ENCODE measurements at places on chromosomes 3 and 15.

- no peak for DNase-seq
These were observed 73.7 kb upstream of the MB21D2 start for GRCh38 chr3:192991356-192991755.

- no peak for DNase-seq
These were observed 438.1 kb upstream of the ARPP21 start for GRCh38 chr3:35201211-35201610.

DNA sequence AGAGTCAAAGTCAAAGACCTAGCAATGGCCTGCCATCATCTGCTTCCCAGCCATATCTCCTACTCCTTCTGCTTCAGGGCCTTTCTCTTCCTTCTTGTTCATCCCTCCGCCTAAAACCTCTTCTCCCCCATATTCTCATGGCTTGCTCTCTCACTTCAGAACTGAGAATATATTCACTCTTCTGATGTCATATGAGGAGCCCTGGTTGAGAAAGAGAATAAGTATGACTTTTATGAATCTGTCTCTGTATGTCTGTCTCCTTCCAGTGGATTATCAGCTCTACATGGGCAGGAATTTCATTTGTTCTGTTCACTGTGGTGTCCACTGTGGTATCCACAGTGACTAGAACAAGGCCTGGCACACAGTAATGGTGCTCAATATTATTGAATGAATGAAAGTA lies 11.8 kb downstream of the ZNF592 start:
- DNase-seq = no peak

- no peak for DNase-seq
These were observed 35.0 kb upstream of the ABHD17C start for GRCh38 chr15:80660119-80660518.

GRCh38 chr15:39272901-39273300 lies 308.0 kb upstream of the THBS1 start:
- DNase-seq = no peak

DNA sequence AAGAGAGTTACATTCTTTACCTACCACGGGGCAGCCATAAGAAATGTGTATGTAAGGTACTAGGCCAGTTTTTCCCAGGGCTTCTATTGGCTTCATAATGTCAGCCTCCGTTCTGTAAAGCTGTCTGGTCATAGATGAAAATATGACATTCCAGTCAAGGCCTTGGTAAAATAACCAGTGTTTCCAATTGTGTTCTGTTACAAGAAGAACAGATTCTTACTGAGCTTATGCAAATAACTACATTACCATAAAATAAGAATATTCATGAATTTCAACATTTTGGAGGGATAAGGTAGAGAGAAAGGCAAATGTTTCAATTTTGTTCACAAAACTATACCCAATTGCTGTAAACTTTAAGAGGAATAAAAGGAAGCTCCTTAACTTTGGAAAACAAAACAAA lies 315.5 kb downstream of the THSD4 start:
- no peak for DNase-seq

DNA sequence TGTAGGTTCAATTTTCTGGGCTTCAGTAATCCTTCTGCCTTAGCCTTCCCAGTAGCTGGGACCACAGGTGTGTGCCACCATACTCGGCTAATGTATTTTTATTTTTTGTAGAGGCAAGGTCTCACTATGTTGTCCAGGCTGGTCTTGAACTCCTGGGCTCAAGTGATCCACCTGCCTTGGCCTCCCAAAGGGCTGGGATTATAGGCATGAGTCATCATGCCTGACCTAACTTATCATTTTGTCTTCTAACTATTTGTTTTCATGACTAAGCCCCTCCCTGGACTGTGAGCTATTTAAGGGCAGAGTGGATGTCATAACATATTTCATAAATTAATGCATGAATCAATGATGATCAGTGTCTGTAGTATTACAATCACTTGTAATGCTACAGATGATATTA lies 56.1 kb upstream of the PIAS1 start:
- no peak for DNase-seq

DNA sequence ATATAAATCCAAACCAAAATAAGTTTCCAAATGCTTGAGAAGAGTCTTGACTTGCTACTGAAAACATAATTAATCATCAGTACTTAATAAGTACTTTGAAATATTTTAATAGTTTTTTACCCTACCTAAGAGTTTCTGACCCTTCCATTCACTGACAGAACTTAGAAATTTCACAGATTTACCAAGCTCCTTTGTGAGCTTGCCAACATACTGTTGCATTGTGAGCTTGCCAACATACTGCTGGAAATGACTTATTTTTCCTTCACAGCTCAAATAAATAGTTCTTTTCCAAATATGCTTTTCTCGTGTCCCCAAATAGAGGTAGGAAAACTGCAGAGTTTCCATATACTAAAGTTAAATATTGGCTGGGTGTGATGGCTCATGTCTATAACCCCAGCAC lies 9.6 kb upstream of the AADAC start:
- no peak for DNase-seq

DNA sequence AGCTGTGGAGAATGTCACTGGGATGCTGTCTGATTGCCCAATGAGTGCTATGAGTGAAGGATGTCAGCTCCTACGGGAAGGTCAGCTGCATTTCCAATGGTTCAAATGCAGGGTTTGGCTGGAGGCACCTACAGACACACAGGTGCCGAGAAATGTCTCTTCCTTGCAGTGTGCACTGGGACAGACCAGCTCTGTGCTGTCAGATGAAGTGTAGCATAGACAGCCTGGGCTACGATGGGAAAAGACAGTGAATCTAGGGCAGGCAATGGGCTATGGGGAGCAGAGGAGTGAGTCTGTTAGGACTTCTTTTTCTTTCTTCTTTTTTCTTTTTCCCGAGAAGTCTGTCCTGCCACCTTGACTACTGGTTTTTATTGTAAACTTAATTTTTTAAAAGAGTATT lies 223.1 kb upstream of the EOMES start:
- no peak for DNase-seq

DNA sequence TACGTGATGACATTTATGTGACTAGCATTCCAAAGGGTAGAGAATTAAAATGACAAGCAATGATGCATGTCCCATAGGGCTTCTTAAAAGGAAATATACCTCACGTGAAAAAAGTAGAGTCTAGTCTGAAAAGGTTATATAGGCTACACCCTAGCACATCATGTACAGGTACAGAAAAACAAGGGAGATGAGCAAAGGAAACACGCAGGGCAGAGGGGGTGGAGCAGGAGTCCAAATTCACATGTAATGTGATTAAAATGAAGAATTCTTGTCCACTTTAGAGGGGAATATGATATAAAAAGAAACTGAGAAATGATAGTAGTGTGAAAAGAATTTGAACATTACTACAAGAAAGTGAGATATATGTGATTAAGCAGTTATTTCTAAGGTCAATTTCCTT lies 59.4 kb downstream of the HACD2 start:
- DNase-seq = no peak

DNA sequence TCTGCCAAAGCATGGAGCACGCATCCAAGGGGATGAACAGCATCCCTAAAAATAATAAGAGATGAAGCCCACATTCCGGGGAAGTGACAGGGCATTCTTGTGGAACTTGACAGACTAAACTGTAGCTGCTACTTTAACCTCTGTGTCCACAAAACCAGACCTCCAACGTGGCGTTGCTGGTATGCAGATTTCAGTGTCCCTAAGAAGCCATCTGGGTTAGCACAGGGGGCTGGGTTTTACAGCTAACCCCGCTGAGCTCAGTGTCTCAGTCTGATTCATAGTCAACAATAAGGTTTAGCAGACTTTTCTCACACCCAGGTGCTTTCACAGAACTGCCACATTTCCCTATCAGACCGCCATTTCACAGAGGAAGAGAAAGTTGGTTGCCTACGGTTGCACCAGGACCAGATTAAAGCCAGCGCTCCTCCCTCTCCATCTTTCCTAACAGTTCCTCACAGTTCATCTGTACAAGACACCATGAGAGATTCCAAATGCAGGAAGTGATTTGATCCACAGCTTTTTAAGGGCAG lies 61.6 kb upstream of the CTDSPL start:
- DNase-seq = no peak

DNA sequence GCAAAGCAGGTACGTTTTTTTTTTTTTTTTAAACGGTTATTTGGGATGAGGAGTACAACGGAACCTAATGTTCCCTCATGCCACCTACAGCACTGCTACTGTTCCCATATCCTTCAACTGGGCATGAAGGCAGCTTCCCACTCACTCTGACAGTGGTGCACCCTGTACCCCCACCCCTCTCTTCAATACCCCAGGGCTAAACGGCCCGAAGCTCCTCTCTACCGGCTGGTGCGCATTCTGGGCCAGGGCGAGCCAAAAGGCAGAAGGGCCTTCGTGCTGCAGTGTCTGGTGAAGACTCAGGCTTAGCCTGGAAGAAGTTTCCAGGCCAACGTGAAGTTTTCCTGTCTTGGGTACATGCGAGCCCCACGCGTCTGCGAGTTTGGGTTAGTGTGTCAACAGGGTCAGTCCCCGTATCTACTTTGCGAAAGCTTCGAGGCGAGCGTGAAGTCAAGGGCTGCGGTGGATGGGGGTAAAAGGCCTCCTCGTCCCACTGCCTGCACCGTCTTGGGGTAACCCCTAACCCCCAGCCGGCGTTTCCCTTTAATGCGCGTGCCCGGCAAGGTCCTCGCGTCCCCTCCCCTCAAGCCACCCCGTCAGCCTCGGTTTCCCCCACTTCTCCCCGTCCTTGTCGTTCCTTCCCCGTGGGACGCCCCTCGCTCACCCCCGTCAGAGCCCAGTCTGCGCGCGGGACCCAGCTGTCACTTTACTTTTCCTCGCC lies 765 bp upstream of the UBE2E2 start:
- no peak for DNase-seq

- no peak for DNase-seq
These were observed 21.9 kb upstream of the PLSCR2 start for GRCh38 chr3:146491303-146491702.

GRCh38 chr3:190024912-190025311 lies 95.8 kb downstream of the P3H2 start:
- DNase-seq = no peak

- DNase-seq = no peak
These were observed 2.9 kb upstream of the SATB1 start for GRCh38 chr3:18428036-18428435.

DNA sequence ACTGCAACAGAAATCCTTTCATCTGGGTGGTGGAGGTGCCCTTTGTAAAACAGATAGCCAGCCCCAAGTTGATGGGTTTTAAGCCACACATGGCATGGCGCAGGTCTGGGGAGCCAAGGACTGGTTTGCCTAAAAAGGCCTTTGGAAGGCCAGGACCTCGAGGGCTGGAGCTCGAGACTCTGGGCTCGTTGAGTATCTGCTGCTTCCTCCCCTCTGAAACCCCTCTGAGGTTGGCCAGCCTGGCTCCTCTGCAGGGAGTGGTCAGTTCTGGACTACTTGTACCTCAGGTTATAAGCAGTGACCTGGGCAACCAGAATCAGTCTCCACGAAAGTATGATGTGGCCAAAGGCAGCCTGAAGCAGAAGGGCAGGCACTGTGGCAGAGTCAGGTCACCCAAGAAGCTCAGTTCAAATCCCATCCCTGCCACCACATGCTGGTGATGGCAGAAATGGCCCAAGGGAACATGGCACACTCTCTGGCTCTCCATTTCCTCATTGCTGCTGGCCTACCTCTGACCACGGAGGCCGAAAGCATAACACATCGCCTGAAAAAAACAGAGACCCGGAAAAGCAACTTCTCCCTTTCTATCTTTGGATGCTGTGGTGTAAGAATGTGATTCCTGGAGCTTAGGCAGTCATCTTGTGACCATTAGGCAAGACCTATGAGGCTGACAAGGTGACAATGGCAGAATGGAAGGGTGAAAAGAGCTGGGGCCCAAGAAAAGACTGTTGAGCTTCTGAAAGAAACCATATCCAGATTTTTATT lies 51.2 kb downstream of the WNT7A start:
- no peak for DNase-seq

DNA sequence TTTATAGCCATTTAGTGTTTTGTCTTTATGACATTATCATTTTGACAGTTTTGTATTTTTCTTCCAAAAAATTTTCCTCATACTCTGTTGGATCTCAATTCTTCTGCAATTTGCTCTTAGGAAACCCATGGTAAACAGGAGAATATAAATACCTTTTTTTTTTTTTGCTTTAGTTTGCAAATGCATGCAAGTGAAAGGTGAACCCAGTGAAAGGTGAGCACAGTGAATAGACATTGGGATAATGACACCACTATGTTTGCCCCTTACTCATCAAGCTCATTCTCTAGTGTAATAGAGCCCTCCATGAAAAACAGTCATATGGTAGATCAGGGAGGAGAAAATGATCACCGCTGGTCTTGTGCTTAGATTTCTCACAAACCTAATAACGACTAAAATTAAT lies 59.0 kb upstream of the TRPC1 start:
- DNase-seq = no peak

DNA sequence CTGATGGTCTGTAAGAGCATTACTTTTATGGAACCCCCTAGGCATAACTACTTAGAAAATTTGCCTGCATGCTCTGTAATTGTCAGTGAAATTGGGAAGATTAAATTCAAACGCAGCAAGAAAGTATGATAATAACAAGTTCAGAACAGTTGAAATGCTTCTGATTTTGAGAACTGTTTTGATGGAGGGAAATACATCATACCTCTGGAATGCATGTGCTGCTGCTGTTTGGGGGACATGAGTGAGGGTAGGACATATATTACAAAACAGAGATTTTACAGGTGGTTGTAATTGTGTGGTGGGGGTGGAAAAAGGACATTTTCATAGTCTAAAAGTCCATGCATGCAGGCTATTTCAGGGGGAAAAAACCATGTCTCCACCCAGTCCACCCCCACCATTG lies 135.0 kb upstream of the DPH6 start:
- DNase-seq = no peak

GRCh38 chr15:59741274-59741906 lies 52.3 kb upstream of the BNIP2 start:
- DNase-seq = no peak

DNA sequence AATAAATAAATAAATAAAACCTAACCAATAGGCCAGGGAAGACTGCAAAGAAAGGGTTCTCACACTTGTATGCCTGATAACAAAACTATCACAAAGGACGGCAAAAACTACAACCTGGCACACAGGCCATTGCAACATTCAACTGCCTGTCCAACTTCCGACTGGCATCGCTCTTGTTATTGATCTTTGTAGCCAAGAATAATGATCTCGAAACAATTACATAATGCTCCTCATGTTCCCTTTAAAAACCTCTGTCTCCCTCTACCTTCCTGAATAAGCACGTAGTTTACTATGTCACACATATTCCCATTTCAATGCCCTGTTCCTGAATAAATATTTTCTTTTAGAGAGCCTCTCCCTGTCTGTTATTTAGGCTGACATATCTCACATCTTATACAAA lies 74.3 kb downstream of the B3GNT5 start:
- no peak for DNase-seq

All from stimulated activated CD4-positive, alpha-beta T cell treated with anti-CD3 and anti-CD28 coated beads, Interleukin-1b, Interleukin-23, amount 100 ng/mL, for 4 hours (primary cell).